Stimulated activated CD8-positive, alpha-beta memory T cell treated with anti-CD3 and anti-CD28 coated beads, Interleukin-15, amount 100 ng/mL, for 4 hours (primary cell): ENCODE measurements at places on chromosomes 4 and X.

DNA sequence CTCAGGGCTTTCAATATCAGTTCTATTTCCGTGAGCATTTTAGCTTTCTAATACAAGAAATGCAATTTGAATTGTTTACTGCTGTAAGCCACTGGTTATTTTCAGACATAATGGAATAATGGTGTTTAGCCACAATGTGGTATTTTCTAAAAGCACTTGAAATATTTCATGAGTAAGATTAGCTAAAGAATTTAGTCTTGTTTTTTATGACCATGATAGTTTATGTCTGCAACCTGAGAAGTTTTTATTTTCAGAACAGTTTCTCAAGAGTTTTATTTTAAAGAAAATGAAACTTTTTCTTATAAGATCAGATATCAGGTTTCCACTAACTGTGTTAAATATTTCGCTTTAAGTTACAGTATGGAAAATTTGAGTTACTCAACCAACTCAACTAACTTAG lies 60.2 kb downstream of the SLIT2 start:
- DNase-seq: no peak

- no peak for DNase-seq
These were observed 1.1 kb upstream of the GTPBP6 start for GRCh38 chrX:319579-320125.

DNA sequence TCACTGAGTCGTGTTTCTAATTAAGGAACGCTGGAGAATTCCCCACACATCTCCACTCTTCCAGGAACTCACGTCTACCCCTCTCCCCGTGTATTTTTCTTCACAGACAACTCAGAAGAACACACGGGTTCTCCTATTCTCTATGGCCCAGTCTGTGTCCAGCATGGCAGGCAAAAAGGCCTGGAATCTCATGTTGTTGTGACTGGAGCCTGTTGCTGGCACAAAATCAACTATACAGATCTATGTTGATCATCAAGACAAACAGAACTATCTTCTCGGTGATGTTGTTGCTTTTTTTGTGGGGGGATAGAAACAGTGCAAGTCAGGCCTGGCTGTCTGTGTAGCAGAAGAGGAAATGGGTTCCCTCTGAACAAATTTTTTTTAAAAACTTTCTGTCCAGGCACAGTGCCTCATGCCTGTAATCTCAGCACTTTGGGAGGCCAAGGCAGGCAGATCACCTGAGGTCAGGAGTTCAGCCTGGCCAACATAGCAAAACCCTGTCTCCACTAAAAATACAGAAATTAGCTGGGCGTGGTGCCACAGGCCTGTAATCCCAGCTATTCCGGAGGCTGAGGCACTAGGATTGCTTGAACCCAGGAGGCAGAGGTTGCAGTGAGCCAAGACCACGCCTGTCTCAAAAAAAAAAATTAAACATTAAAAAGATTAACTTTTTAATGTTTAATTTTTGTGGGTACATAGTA lies 50.5 kb upstream of the CBR4 start:
- no peak for DNase-seq

DNA sequence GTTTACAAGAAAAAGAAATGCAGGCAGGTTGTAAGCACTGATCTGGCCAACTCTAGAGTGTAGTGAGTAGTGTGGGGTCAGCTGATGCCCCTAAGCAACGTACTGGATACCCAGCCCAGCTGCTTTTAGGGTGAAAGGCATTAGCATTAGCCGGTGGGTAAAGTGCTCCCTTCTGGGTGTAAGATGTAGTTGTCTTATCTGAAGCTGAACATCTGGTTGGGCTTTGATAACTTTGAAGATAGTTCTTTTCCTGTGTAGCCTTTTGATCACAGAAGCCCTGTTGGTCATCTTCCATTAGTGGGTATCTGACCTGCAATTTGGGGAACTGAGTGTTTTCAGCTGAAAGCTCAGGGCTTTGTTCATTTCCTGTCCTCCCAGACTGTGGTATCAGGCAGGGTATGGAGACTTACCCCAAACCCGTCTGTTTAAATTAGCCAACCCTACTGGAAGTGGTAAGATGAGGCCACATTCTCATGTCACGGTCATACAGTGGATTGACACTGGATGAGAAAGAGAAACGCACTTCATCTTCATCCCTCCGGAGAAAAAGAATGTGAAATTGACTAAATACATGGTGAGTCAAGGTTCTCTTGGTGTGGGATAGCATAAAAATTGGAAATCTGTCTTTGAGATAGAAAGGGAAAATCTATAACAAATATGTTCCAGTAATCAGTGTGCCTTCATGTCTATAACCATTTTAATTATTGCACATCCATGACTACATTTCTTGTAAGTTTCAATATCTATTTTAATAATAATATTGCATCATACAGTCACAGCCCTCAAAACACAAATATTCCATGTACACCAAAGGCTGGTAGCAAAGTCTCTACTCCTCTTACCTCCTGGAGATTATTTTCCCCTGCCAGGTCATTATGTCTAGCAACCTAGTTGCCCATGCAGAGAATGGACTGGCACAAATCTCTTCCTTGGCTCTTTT lies 8.7 kb downstream of the RHOH start:
- no peak for DNase-seq

DNA sequence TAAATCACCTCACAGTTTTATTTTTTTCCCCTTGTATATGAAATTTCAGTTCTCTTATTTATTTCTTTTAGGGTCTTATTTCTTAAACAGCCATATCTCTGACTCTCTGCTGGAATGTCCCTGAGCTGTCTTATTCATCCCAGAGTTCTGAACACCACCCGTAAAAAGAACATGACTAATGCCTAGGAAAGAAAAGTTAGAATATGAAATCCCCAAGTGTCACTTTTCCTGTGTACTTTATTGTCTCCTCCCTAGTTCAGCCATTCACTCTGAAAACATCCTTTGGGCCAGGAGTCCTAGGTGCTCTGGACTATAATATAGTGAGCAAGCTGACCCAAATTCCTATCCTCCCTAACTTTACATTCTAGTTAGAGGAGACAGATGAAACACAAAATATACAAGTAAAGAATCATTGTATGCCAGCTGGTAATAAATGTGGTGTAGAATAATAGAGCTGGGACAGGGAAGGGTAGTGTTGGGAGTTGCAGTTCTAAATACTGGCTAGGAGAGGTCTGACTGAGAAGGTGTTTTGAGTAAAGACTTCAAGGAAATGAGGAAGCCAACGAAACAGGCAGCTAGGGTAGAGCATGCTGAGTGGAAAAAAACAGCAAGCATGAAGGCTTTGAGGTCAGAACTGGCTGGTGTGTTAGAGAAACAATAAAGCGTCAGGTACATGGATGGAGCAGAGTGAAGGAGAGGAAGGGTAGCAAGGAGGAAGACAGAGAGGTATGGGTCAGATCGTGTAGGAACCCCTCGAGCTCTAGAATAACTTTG lies 40.6 kb upstream of the FTHL17 start:
- DNase-seq: no peak

DNA sequence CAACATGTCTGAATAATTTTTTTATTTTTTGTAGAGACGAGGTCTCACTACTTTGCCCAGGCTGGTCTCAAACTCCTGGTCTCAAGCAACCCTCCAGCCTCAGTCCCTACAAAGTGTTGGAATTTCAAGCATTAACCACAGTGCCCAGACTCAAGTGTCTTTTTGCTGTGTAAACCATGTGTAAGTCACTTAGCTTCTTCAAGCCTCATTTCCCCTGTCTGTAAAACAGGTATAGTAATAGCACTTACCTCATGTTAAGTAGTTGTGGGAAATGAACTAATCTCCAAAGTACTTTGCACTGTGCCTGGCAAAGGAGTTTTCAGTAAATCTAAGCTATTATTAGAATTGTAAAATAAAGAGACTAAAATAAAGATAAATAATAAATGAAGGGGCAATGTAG lies 35.7 kb downstream of the STBD1 start:
- DNase-seq: no peak

DNA sequence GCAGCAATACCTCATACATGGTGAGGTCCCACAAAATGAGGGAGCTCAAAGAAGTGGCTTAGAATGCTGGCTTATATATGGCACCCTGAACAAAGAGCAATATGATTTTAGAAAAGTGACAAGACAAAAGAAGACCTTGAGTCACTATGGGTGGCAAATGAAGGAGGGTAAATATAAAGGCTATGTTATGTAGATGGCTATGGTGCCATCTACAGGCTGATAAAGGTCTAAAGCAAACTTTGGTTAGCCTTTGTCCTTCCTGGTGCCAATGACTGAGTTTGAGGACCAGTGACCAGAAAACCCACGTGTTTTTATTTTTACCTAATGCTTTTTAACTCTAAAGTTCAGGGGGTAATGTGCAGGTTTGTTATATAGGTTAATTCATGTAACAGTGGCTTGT lies 151.8 kb downstream of the CCNG2 start:
- no peak for DNase-seq

DNA sequence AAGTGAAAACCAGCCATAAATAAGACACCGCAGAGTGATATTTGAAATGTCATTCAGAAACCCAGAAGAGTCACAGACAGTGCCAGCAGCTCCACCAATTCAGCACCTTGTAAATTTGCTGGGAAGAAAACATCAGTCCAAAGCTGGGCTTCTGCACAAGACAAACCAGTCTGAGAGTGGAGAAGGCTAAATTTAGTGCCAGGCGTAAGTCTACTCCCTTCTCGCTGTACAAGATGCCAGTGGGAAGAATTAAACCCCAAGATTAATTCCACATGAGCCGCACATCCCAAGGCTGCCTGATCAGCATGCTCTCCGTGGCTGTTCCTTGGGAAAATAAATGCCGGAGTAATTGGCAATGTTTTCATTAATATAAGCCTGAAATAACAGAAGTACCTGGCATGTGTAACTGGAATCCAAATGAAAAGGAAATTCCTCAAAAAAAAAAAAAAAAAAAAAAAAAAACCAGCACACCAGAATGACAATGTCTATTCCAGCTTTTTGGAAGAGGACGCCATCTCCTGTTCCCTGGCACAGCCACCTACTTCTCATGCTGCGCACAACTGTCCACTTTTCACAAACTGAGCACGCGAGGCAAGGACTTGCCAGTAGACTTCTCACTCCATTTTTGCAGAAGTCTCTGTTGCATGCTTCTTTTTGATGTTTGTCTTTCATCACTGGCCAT lies 95.5 kb downstream of the NSUN7 start:
- no peak for DNase-seq

GRCh38 chr4:38386005-38386551 lies 277.9 kb upstream of the KLF3 start:
- no peak for DNase-seq

DNA sequence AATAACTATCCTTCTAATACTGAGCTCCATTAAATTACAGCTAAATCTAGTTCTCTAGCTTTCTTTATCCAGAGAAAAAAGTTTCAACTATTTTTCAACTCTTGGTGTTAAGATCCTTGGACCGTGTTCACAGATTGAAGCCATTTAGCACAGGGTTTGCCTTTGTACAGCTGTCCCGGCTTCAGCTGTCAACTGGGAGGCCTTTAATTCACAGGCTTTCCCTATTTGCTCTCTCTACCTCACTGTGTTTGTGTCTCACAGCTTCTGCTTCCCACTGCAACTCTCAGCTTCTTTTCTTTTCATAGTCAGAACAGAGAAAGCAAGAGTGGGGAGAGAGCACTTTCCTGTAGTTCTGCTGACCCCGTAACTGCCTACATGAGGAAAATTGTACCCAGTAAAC lies 76.9 kb upstream of the SMAD1 start:
- DNase-seq: no peak

- DNase-seq: no peak
These were observed 202.1 kb downstream of the PTTG2 start for GRCh38 chr4:38162240-38162784.

DNA sequence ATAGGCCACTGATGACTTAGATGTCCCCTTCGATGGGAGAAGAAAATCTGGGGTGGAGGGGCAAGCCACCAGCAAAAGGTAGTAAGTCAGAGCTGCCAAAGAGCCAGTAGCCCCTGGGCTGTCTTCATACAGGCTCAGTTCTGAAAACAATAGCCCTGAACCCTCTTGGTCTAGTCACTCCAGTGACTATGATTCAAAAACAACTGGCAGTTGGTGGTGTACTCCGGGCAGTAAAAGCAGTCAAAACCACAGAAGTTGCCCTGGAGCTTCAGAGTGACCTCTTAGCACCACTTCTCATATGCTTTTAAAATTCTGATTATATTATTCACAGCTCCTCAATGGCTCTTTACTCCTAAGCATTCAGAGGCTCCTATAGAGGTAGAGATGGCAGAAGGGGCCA lies 164.3 kb upstream of the MAMLD1 start:
- no peak for DNase-seq

GRCh38 chrX:79107891-79108718 lies 36.4 kb upstream of the GPR174 start:
- DNase-seq: no peak

DNA sequence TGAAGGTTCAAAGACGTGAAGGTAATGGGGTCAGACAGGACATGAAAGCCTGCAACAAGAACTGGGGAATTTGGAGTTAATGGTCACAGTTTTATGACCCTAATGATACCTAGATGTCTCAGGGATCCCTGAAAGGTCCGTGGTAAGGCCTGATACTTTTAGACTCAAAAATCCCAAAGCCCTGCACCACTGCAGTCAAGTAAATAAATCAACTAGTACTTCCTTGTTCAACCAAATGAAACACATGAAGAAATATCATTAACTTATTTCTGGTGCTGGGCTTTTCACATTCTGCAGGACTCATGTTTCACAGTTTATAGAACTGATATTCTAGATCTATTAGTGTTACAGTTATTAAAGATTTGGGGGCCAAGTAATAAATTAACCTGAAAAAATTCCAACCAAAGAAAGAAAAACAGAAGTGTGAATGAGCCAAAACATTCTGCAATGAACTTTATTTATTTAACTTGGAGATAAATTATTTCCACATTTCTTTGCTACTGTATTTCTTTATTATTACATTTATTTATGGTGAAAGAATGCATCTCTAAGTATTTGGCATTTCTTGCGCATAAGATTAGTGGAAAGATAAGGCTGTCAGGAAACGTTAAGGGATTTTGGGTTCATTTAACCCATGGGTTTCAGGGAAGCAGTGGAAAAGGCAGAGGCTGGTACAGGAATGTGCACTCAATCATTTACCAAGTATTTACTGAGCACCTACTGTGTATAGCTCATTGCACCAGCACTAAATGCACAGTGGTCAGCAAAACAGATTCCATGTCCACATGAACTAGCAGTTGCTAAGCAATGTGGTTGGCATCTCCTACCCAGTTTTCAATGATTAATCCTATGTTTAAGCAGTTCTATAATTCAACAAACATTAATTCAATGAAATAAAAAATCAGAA lies 8.7 kb downstream of the WDFY3 start:
- no peak for DNase-seq

GRCh38 chrX:75113664-75114063 lies 42.4 kb downstream of the ABCB7 start:
- DNase-seq: no peak

DNA sequence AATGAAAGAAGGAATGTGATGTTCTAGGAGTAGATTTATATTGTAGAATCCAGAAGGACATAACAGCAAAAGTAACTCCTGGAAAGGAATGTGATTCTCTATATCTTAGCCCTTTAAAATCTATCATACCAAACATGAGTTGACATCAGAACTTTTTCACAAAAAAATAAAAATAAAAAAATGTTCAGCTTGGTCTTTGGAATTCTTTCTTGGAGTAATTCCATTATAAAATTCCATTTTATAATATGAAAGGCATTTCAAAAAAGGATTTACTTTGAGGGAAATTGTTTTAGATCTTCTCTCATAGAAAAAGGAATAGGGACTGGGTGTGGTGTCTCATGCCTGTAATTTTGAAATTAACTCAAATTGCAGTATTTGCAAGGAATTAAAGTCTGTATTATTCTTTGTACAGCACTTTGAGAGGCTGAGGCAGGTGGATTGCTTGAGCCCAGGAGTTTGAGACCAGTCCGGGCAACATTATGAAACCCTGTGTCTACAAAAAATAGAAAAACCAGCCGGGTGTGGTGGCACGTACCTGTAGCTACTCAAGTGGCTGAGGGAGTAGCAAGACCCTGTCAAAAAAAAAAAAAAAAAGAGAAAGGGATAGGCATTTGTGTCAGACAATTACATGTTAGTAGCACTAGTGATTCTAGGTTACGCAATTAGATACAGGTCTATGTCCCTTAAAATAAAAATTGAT lies 134.9 kb downstream of the SLC4A4 start:
- no peak for DNase-seq
